SK-N-SH (cell line): ENCODE measurements at places on chromosomes 2 and 18. TPM values are rescaled to one million over a fixed set of nuclear protein-coding genes. Genes with fewer than 3 reads are reported as not detected.

DNA sequence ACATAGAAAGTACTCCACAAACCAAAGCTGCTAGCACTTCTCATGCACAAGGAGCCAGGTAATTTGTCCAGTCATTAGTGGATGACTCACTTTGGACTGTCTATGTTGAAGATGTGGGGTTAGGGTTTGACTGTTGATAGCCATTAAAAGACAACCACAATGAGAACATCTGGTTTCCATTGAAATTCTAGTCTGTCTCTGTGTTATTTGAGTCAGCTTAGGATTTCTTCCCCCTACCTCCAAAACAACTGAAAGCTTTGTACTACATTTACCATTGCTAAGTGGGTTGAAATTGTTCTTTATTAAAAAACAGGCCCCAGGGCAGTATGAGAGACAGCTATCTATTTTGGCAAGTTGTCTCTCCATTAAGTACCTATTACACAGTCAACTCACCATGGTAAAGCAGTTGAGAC lies 50.2 kb upstream of the ANKRD44 start:
- peak; percentile 68 for DNase-seq

DNA sequence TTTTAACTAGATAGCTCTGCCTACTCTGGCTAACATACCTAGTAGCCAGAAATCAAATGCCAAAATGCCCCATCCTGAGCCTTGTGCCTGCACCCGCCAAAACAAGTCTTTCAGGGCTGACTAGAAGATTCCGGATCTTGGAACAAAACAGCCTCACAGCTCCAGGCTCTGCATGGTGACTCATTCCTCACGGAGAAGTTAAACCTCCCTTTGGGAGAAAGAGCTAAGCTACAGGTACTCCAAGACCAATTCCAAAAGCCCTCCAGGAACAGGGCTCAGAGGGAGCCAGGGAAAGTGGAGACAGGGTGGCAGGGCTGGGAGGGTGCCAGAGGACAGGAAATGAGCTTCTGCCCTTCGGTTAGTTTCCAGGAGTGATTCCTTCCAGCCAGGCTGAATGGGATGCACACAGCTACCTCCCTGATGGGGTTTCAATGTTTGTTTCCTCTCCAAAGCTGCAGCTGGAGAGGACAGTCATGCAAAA lies 295.6 kb downstream of the TNS1 start:
- no peak for DNase-seq

ACMSD gene
- not detected in 2 replicates for polyA plus RNA-seq

- DNase-seq: no peak
Measured at GRCh38 chr18:75143851-75144250, 65.1 kb downstream of the PTGR3 start.

WNT10A gene
- polyA plus RNA-seq: 0.02 TPM in 1 of 2 replicates, not detected in the other
